Activated CD4-positive, alpha-beta T cell treated with anti-CD3 and anti-CD28 coated beads for 24 hours (primary cell): ENCODE measurements at places on chromosomes 5 and 9.

- no peak for DNase-seq
These were observed 2.7 kb downstream of the UGT3A1 start for GRCh38 chr5:35988529-35988928.

DNA sequence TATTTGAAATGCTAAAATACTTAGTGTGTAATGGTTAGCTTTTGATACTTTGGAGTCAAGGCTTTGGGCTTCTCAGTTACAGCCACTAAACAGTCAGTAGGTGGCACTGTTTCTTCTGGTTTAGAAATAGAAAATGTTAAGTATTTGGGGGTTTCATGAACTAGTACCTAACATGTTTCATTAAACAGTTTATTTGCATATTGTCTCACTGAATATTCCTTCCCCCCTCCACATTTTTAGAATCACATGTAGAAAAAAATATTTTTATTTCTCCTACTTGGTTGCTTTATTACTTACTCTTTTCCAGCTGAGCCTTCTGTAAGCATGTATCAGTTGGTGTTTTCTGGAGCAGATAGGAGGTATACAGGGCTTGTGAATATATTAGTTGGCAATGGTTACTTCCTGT is 48.0 kb downstream of the IPO11 start:
- no peak for DNase-seq

DNA sequence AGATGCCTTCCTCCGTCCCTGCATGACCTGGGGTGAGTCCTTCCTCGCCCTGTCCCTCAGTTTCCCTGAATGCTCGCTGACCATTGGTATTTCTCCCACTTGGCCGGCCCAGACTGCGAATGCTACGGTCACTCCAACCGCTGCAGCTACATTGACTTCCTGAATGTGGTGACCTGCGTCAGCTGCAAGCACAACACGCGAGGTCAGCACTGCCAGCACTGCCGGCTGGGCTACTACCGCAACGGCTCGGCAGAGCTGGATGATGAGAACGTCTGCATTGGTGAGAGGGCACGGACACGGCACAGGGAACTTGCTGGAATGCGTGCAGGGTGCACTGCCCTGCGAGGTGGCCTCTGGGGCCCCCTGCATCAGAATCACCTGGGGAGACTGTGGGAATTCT is 77.1 kb downstream of the NTNG2 start:
- DNase-seq = no peak

DNA sequence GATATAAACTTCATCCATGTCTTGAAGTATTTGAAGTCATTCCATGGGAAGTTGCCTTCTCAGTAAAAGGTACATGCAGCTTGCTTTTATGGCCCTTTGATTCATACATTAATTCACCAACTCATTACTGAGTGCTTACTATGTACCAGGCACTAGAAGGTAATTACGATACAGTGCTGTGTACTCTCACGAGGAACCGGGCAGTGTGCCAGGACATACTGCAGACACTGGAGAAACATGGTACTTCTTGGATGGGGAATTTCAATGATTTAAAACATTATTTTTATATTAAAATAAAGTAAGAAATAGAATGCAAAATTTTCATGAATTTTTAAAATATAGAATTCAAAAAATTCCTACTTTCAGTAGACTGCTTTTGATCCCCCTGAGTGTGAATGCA is 71.4 kb upstream of the WDR41 start:
- DNase-seq = no peak

DNA sequence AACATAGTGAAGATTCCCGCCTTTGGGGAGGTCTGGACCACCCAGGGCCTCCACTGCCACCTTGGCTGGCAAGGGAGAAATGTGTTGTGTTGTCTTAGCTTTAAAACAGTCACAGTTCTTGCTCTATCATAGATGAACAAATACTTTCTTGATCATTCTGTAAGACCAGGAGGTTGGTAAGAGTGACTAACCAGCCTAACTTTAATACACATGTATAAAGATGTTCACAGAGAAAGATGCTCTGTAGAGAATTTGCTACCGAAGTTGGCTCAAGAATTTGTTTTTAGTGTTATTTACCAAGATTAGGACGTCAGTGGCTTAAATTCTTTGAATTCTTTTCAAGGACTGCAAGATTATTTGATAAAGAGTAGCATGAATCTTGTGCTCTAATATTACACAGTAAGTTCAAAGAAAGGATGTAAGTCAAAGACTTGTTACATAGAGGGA is 28.4 kb downstream of the GLRX start:
- no peak for DNase-seq

DNA sequence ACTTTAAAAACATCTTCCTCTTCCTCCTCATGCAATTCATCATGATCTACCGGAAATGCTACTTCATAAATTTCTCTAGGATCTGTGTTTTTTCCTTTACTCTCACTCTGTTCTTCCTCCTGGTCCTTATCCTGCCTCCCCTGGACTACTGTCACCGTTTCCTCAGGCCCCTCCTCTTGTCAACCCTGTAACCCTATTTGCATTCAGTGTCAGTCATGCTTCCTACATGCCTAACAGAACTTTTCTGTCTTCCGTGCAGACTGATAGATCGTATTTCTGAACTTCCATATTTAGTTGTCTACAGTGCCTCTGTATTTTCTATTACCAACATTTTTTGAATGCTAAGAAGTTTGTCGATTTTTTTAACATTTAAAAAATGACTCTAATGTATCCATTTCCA is 27.3 kb downstream of the HTR4 start:
- no peak for DNase-seq

DNA sequence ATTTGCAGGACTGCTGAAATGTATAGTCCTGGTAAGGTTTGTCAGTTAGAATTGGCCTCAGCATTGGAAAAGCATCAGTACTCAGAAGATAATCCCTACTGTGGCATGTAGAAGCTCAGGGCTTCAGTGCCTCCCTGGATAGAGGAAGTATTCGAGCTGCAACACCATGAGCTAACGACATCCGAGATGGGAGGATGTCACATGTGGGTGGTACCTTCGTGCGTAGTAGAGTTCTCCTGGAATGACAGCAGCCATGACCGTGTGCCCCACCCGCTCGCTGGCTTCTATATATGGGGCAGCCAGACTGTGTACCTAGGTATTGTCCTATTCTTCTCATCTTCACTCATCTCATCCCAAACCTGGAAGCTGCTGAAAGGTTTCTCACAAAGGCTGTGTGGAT is 345.8 kb upstream of the KLF9 start:
- no peak for DNase-seq

- no peak for DNase-seq
These were observed 85.1 kb downstream of the AMBP start for GRCh38 chr9:113992994-113993393.

GRCh38 chr5:171330021-171330420 is 21.0 kb downstream of the TLX3 start:
- DNase-seq = no peak

- no peak for DNase-seq
These were observed 716 bp downstream of the TMEM171 start for GRCh38 chr5:73121119-73121463.

- no peak for DNase-seq
These were observed 29.8 kb upstream of the ENHO start for GRCh38 chr9:34552606-34552981.

DNA sequence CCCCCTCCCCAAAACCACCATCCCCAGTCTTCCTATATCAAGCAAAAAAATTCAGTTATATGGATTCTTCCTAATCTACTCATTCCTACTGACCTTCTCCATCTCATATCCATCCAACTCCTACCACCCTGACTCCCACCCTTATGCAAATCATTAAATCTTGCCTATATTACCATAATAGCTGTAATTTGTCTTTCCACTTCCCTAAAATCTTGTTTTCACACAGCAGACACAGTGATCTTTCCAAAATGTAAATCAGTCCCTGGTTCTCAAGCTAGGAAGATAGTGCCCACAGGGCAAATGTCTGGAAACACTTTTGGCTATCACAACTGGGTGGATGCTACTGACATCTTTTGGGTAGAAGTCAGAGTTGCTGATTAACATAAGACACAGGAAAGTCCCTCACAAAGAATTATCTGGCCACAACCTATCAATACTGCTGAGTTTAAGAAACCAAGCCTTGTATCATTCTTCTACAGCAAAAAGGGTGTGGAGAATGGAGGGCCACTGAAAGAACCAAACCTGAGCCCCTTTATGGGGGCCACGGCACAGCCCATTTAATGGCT is 1.4 kb downstream of the SRA1 start:
- no peak for DNase-seq

GRCh38 chr5:472076-472655 is 29.2 kb downstream of the EXOC3 start:
- DNase-seq = no peak
